ENCODE measurements at places on chromosomes 16 and 17. TPM values are rescaled to one million over a fixed set of nuclear protein-coding genes. Genes with fewer than 3 reads are reported as not detected.

DNA sequence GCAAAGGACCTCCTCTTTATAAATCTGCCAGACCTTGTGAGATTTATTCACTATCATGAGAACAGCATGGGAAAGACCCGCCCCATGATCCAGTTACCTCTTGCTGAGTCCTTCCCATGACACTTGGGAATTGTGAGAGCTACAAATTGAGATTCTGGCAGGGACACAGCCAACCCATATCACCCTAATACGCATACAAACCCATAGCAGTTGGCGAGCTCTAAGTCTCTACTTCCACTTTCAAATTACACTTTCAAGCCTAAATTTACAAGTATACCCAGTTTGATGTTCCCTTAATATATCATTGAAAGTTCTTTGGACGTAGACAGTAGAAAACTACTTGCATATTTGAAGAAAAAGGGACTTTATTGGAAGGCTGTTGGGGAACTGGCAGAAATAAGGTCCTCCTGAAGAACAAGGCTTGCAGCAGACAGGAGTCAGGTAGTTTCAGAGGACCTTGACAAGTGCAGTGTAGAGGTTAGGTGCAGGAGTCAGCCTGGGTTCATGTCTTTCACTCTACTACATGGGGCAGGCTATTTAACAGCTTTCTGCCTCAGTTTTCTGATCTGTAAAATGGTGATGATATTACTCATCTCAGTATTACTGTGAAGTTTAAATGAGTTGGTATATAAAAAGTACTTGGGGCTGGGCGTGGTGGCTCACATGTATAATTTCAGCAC lies 107.9 kb upstream of the EEF2KMT start:
- peaks cover 4% of the 10 kb centered on the region for H3K27me3 ChIP-seq
- no peaks in the 10 kb centered on the region for H3K36me3 ChIP-seq
- H3K27ac ChIP-seq = no peak overlapping the region
- no peaks in the 10 kb centered on the region for H3K4me1 ChIP-seq
- H3K4me3 ChIP-seq = no peak overlapping the region

GRCh38 chr17:73987845-73988509 lies 215.5 kb upstream of the RPL38 start:
- no peak for DNase-seq
- H3K27me3 ChIP-seq = peaks cover 2% of the 10 kb centered on the region
- no peak overlapping the region for H3K27ac ChIP-seq
- H3K4me1 ChIP-seq = peaks cover 5% of the 10 kb centered on the region

DNA sequence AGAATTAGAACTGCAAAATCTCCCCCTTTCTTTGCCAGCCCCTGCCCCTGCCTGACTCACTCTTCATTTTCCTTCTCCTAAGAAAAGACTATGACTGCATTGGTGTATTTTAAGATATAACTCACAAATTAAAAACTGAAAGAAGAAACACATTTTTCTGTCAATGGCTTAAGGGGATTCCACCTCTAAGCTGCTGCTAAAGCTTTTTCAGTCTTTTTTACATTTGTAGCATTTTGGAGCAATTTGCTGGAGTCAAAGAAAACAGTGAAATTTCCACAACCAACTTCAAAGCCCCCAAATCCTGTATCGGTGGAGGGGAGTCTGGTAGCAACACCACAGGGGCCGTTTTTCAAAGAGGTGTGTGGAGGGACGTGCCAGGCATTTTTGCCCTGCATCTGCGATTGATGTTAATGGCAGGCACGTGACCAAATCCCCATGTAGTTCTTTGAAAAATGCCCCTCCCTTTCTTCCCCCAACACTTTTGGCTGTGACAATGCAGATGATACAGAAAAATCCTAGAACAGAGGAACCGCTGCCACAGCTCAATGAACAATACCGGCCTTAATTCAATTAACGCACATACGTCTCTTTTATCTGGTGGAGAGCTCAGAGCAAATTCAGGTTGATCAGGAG lies 28.5 kb downstream of the MAF start:
- no peaks in the 10 kb centered on the region for H3K4me1 ChIP-seq
- DNase-seq = no peak
- no peaks in the 10 kb centered on the region for H3K36me3 ChIP-seq

DNA sequence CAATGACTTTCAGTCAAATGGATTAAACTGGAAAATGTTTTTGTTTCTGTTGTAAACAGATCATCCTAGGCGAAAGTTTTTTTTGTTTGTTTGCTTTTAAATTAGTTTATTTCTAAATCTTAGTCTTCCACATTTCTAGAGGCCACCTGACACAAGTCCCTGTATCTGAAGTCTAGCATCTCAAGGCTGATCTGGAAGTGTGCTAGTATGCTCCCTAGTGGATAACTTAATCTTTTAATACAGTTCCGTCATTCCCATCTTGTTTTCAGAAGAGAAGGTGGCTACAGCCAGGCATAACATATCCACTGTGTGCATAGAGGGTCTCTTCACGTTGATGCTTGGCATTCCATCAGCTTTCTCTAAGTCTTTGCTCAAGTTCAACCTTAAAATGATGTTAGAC lies 7.6 kb downstream of the IFT20 start:
- peaks cover 33% of the 10 kb centered on the region for H3K36me3 ChIP-seq
- peak overlapping the region; percentile 2 for H3K27ac ChIP-seq
- no peak for DNase-seq
- peaks cover 25% of the 10 kb centered on the region for H3K4me1 ChIP-seq

GRCh38 chr17:5669191-5669590 lies 84.9 kb upstream of the NLRP1 start:
- H3K27me3 ChIP-seq = peaks cover 11% of the 10 kb centered on the region
- no peak overlapping the region for H3K4me3 ChIP-seq
- H3K36me3 ChIP-seq = no peaks in the 10 kb centered on the region
- H3K27ac ChIP-seq = no peak overlapping the region
- no peak for DNase-seq

- no peak overlapping the region for H3K27ac ChIP-seq
- H3K4me1 ChIP-seq = no peaks in the 10 kb centered on the region
- DNase-seq = no peak
- H3K27me3 ChIP-seq = no peaks in the 10 kb centered on the region
- peaks cover 3% of the 10 kb centered on the region for H3K36me3 ChIP-seq
- H3K4me3 ChIP-seq = no peak overlapping the region
Observed at GRCh38 chr17:26809033-26809432, 484.9 kb upstream of the WSB1 start.

DNA sequence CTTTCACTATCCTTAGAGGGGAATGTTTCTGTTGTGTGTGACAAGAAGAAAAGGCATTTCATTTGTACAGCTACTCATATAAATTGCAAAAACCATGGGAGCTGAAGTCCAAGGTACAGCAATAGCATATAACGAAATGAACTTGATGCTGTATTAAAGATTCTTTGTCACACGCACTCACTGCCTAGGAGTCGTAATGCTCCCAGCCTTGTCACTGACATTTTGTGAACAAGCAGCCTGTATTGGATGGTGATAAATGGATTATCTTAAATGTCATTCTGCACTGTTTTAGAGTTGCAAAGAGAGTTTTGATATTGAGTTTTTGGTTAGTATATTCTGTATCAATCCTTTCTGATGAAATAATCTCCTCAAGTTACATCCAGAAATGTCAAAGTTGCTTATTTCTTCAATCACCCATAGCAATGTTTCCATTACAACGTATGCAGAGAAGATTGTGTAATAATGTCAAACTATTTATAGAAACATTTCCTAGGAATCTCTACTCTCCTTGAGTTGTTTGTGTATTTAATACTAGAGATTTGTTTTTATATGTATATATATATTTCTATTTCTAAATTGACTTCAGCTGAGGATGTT lies 270.6 kb downstream of the FTO start:
- no peak for DNase-seq
- H3K27me3 ChIP-seq = no peaks in the 10 kb centered on the region
- no peaks in the 10 kb centered on the region for H3K4me1 ChIP-seq
- no peak overlapping the region for H3K27ac ChIP-seq
- H3K36me3 ChIP-seq = no peaks in the 10 kb centered on the region
- no peak overlapping the region for H3K4me3 ChIP-seq

DNA sequence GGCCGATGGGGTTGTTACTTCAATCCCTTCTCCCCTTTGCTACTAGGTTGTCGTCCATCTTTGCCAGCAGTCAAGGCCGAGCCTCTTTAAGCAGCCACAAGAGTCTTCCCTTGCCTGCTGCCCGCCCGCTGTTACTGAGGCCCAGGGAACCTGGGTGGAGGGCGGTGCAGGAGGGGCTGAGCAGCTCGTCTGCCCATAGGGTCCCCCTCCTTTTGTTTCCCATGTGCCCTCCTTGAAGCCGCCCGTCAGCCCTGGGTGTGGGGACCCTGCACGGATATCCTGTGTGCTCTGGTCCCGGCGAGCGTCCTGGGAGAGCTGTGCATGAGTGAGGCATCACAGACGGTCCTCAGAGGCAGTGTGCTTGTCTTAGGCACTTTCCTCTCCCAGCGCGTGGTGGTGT lies 37.9 kb upstream of the CAPN15 start:
- H3K27ac ChIP-seq = no peak overlapping the region
- no peak for DNase-seq
- no peaks in the 10 kb centered on the region for H3K4me1 ChIP-seq
- H3K4me3 ChIP-seq = no peak overlapping the region
- peaks cover 8% of the 10 kb centered on the region for H3K36me3 ChIP-seq

- no peak overlapping the region for H3K27ac ChIP-seq
- no peak overlapping the region for H3K4me3 ChIP-seq
- H3K4me1 ChIP-seq = no peaks in the 10 kb centered on the region
- DNase-seq = no peak
- peaks cover 9% of the 10 kb centered on the region for H3K27me3 ChIP-seq
- no peaks in the 10 kb centered on the region for H3K36me3 ChIP-seq
Observed at GRCh38 chr16:49343291-49343690, 30.3 kb upstream of the C16orf78 start.

- no peak overlapping the region for H3K4me3 ChIP-seq
- no peaks in the 10 kb centered on the region for H3K27me3 ChIP-seq
- DNase-seq = no peak
- no peak overlapping the region for H3K27ac ChIP-seq
- peaks cover 2% of the 10 kb centered on the region for H3K36me3 ChIP-seq
Observed at GRCh38 chr17:43143201-43143600, 18.0 kb upstream of the BRCA1 start.

GRCh38 chr17:80236911-80237310 lies 16.7 kb downstream of the SLC26A11 start:
- peaks cover 32% of the 10 kb centered on the region for H3K36me3 ChIP-seq
- H3K27ac ChIP-seq = no peak overlapping the region
- no peak for DNase-seq
- no peaks in the 10 kb centered on the region for H3K4me1 ChIP-seq

- H3K4me3 ChIP-seq = no peak overlapping the region
- H3K36me3 ChIP-seq = peaks cover 61% of the 10 kb centered on the region
- H3K4me1 ChIP-seq = peaks cover 18% of the 10 kb centered on the region
- no peak for DNase-seq
- H3K27me3 ChIP-seq = no peaks in the 10 kb centered on the region
- no peak overlapping the region for H3K27ac ChIP-seq
Observed at GRCh38 chr17:42841975-42842685, 2.2 kb upstream of the AOC2 start.

GRCh38 chr16:61891460-61891859 lies 144.8 kb downstream of the CDH8 start:
- H3K27ac ChIP-seq = no peak overlapping the region
- H3K4me3 ChIP-seq = no peak overlapping the region
- no peaks in the 10 kb centered on the region for H3K27me3 ChIP-seq
- no peaks in the 10 kb centered on the region for H3K36me3 ChIP-seq
- H3K4me1 ChIP-seq = no peaks in the 10 kb centered on the region

- H3K4me3 ChIP-seq = no peak overlapping the region
- DNase-seq = no peak
- peaks cover 3% of the 10 kb centered on the region for H3K4me1 ChIP-seq
- no peaks in the 10 kb centered on the region for H3K27me3 ChIP-seq
- H3K36me3 ChIP-seq = peaks cover 5% of the 10 kb centered on the region
Observed at GRCh38 chr16:70793851-70794502, 7.0 kb downstream of the VAC14 start.

DNA sequence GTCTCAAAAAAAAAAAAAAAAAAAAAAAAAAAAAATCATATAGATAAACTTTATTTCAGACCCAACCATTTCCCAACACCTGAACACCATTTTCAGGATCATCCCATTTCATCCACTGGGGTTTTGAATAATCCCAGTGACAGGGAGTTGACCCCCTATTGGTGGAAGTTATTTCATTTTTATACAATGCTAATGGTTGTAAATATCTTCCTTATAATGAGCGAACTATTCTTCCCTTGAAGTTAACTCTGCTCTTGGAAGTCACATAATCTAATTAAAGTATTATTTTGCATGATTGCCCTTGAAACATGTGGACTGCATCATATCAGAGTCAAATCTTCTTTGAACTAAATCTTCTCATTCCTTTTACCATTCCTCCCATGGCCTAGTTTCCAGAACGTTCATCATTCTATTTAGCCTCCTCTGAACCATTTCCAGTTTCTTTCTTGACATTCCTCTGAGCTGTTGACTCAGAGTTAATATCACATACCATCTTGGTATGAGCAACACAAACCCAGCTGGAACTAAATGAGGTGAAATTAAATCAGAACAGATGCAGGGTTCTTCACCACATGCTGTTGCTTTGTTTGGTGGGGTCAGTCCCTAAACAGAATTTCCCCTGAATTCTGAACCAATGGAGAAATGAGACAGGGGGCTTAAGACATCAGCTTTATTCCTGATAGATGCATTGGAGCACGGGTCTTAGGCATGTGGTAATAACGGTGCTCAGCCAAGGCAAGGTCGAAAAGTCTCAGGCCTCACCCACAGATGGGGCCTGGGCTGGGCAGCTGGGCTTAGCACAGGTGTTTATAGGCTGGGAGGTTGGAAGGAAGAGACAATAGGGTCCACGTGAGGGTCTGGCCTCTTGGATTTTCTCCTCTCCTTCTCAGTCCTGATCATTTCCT lies 8.9 kb downstream of the HSD17B2 start:
- H3K4me3 ChIP-seq = no peak overlapping the region
- peaks cover 19% of the 10 kb centered on the region for H3K27me3 ChIP-seq
- H3K4me1 ChIP-seq = no peaks in the 10 kb centered on the region
- H3K27ac ChIP-seq = no peak overlapping the region
- no peaks in the 10 kb centered on the region for H3K36me3 ChIP-seq

- no peak overlapping the region for H3K27ac ChIP-seq
- no peaks in the 10 kb centered on the region for H3K36me3 ChIP-seq
- H3K4me1 ChIP-seq = no peaks in the 10 kb centered on the region
- no peak overlapping the region for H3K4me3 ChIP-seq
- no peaks in the 10 kb centered on the region for H3K27me3 ChIP-seq
Observed at GRCh38 chr17:80445726-80446110, 30.7 kb downstream of the NPTX1 start.

DNA sequence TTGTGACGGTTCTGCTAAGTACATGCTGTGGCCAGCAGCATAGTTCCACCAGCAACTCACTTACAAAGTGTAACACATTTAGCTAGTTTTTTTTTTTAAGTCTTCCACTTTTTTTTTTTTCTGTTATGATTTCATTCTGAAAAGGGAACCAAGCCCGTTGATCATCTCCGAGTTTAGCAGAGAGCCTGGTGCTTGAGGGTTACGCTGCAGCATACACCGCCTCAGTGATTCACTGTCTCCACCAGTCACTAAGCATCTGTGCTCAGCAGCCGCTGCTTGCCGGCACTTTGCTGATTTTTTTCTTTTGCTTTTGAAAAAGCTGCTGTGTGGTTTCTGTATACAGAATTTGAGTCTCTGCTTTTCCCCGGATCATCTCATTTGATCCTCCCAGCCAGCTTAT lies 194.5 kb upstream of the CDH13 start:
- H3K4me1 ChIP-seq = no peaks in the 10 kb centered on the region
- H3K4me3 ChIP-seq = no peak overlapping the region
- peaks cover 12% of the 10 kb centered on the region for H3K27me3 ChIP-seq
- no peak overlapping the region for H3K27ac ChIP-seq
- H3K36me3 ChIP-seq = no peaks in the 10 kb centered on the region
- no peak for DNase-seq

CYGB gene
- total RNA-seq = not detected

CTRL gene
- total RNA-seq = 2.5 TPM

TEN1 gene
- total RNA-seq = 9.8 TPM

FA2H gene
- total RNA-seq = not detected

SPATA32 gene
- 0.21 TPM for total RNA-seq
